Left lung (tissue), 14 donors: ENCODE measurements at places on chromosomes 4 and X. TPM values are rescaled to one million over a fixed set of nuclear protein-coding genes. Genes with fewer than 3 reads are reported as not detected.

GRCh38 chr4:2787230-2788100 lies 5.4 kb upstream of the SH3BP2 start:
- no peaks in the 10 kb centered on the region for H3K27me3 ChIP-seq
- no peak overlapping the region for H3K4me3 ChIP-seq
- H3K27ac ChIP-seq: peak overlapping the region; percentile 7
- peaks cover 68% of the 10 kb centered on the region for H3K4me1 ChIP-seq
- H3K36me3 ChIP-seq: no peaks in the 10 kb centered on the region

- no peak overlapping the region for H3K4me3 ChIP-seq
- DNase-seq: no peak
- peaks cover 14% of the 10 kb centered on the region for H3K36me3 ChIP-seq
- H3K27ac ChIP-seq: no peak overlapping the region
- no peaks in the 10 kb centered on the region for H3K27me3 ChIP-seq
These were observed 29.2 kb downstream of the SMIM14 start for GRCh38 chr4:39609454-39609931.

The NDUFA1 gene
- total RNA-seq: 91.9 TPM

GRCh38 chr4:117327491-117327890 lies 242.1 kb upstream of the TRAM1L1 start:
- no peak for DNase-seq
- no peak overlapping the region for H3K4me3 ChIP-seq
- no peaks in the 10 kb centered on the region for H3K4me1 ChIP-seq
- H3K27ac ChIP-seq: no peak overlapping the region
- H3K36me3 ChIP-seq: no peaks in the 10 kb centered on the region
- no peaks in the 10 kb centered on the region for H3K27me3 ChIP-seq

- H3K4me1 ChIP-seq: no peaks in the 10 kb centered on the region
- no peak for DNase-seq
- no peak overlapping the region for H3K27ac ChIP-seq
- no peaks in the 10 kb centered on the region for H3K27me3 ChIP-seq
- no peaks in the 10 kb centered on the region for H3K36me3 ChIP-seq
- H3K4me3 ChIP-seq: no peak overlapping the region
These were observed 78.7 kb downstream of the PABPC4L start for GRCh38 chr4:134122903-134123302.

DNA sequence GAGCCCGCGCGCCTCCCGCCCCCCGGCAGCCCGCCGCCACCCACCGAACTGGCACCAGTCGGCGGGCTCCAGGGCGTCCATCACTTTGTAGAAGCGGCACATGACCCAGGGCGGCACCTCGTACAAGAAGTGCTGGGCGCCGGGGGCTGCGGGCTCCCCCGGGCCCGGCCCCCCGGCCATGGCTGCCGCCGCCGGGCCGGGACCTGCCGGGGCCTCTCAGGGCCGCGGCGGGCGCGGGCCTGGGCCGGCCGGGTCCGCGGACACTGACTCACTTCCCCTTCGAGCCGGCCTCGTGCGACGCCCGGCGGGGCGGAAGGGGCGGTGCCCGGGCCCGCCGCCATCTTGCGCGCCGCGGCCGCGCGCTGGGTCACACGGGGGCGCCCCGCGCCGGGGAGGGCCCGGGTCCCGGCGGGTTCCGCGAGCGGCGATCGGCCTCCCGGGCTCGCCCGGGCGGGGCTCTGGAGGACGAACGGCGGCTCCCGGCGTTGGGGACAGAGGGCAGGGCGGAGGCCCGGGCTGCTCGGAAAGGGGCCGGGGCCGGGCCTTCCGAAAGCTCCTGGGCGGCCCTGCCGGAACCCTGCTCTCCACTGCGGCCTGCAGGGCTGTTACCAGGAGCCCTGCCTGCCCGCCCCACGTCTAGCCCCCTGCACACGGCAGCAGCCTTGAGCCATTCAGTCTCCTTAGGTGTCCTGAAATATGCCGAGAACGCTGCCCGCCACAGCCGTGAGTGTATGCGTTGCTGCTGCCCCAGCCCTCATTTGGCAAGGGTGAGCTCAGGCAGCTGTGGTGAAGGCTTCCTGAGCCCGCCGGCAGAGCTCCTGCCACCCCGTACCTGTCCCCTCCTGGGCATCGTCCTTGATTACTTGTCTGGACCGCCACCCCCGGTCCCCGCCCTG lies at the start of gene IRAK1:
IRAK1 (minus strand) TSS at position 270 of the 896 bp plus-strand sequence; CDS start at position 180, 90 bp downstream.
- H3K4me3 ChIP-seq: peak within 1 kb of the TSS; percentile 62
- peak; percentile 28 for DNase-seq
- peak within 1 kb of the TSS; percentile 86 for H3K27ac ChIP-seq

The EGF gene
- total RNA-seq: 4.2 TPM

GRCh38 chr4:104942990-104943743 lies 203.5 kb upstream of the TET2 start:
- no peaks in the 10 kb centered on the region for H3K36me3 ChIP-seq
- no peak overlapping the region for H3K27ac ChIP-seq
- H3K4me3 ChIP-seq: no peak overlapping the region
- no peak for DNase-seq
- H3K4me1 ChIP-seq: no peaks in the 10 kb centered on the region

DNA sequence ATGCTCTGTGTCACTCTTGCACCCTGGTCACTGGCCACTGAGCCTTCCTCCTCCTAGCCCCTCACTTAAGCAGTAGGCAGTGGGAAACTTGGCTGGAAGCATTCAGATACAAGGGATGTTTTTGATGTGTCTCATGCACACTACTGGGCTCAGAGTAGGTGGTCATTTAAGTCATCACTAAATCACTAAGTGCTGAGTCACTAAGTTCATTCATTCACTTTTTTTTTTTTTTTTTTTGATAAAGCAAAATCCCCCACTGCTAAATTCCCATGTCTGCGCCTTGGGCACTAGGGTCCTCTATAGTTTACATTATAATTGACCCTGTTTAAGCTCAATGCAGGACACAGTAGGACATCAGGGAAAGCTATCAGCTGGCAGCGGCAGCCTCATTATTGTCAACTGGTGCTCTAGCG lies 182.4 kb upstream of the MBNL3 start:
- no peaks in the 10 kb centered on the region for H3K4me1 ChIP-seq
- no peaks in the 10 kb centered on the region for H3K36me3 ChIP-seq
- no peak overlapping the region for H3K4me3 ChIP-seq
- H3K27ac ChIP-seq: no peak overlapping the region
- DNase-seq: no peak
- H3K27me3 ChIP-seq: no peaks in the 10 kb centered on the region

The FAM241A gene
- total RNA-seq: 5.0 TPM

DNA sequence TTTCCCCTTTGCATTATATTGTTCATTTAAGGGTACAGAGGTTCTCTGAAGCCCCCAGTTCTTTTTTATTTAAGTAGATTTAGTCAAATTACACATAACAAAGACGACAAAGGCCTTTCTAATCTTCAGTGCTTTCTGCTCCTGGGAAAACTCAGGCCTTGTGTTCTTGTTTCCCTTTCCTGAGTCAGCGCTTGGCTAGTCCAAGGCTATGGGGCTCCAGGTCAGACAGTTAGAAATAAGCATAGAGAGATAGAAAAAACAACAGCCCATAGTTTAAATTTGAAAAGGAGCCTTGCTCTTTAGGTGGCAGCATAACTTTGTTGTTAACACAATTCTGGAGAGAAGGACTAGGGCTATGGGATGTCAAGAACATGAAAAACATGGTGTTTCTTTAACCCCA lies 97.3 kb downstream of the PPP1R2C start:
- no peaks in the 10 kb centered on the region for H3K36me3 ChIP-seq
- H3K27me3 ChIP-seq: no peaks in the 10 kb centered on the region
- no peak overlapping the region for H3K27ac ChIP-seq
- H3K4me1 ChIP-seq: no peaks in the 10 kb centered on the region
- no peak for DNase-seq
- no peak overlapping the region for H3K4me3 ChIP-seq

The RHOXF2B gene
- not detected for total RNA-seq

DNA sequence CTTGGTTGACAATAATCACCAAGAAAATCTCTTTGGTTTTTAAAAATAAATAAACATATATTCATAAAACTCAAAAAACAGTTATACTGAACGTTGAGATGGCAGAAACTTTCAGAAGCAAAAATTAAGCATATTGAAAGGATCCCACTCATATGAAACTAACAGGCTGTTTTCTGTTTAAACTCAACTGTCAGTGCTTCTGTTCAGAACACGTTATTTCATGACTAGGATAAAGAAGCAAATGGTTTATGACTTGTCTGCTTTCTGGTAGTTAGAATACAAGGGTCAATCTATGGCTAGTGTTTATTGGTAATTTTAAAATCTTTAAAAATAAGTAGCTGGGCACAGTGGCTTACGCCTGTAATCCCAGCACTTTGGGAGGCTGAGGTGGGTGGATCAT lies 4.1 kb downstream of the GPR82 start:
- no peaks in the 10 kb centered on the region for H3K36me3 ChIP-seq
- no peaks in the 10 kb centered on the region for H3K27me3 ChIP-seq
- no peaks in the 10 kb centered on the region for H3K4me1 ChIP-seq

The SLC39A8 gene
- 318 TPM for total RNA-seq

DNA sequence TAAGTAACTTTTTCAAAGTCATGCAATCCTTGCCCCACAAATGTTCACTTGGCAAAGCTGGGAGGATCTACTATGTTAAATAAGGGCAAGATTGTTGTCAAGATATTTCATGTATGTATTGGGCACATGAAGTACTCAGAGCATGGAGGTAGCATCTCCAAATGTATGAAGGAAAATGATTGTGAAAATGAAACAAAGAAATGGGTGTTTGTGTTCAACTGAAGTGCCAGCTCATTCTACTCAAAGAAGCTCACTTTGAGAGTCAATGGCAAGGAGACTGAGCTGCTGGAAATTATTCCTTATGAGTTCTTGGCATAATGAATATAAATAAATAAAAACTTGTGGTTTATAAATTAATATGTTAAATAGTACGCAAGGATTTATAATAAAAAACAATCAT lies 124.5 kb upstream of the ARSJ start:
- H3K36me3 ChIP-seq: no peaks in the 10 kb centered on the region
- H3K27me3 ChIP-seq: no peaks in the 10 kb centered on the region
- H3K27ac ChIP-seq: no peak overlapping the region
- no peaks in the 10 kb centered on the region for H3K4me1 ChIP-seq
- H3K4me3 ChIP-seq: no peak overlapping the region

GRCh38 chrX:103783971-103784370 lies 7.3 kb downstream of the PLP1 start:
- no peak for DNase-seq
- H3K36me3 ChIP-seq: no peaks in the 10 kb centered on the region
- H3K4me1 ChIP-seq: no peaks in the 10 kb centered on the region
- H3K27me3 ChIP-seq: no peaks in the 10 kb centered on the region

GRCh38 chrX:40262157-40263013 lies 164.6 kb upstream of the BCOR start:
- peaks cover 3% of the 10 kb centered on the region for H3K4me1 ChIP-seq
- DNase-seq: peak; percentile 49
- H3K36me3 ChIP-seq: no peaks in the 10 kb centered on the region

The ARX gene
- total RNA-seq: 0.26 TPM

GRCh38 chr4:87745064-87745807 lies 54.1 kb upstream of the IBSP start:
- no peaks in the 10 kb centered on the region for H3K27me3 ChIP-seq
- H3K4me1 ChIP-seq: no peaks in the 10 kb centered on the region
- H3K36me3 ChIP-seq: no peaks in the 10 kb centered on the region
- H3K4me3 ChIP-seq: no peak overlapping the region

- H3K27ac ChIP-seq: no peak overlapping the region
- no peaks in the 10 kb centered on the region for H3K36me3 ChIP-seq
- H3K4me3 ChIP-seq: no peak overlapping the region
These were observed 108.8 kb upstream of the CENPE start for GRCh38 chr4:103306870-103307375.

GRCh38 chr4:17033768-17034181 lies 135.3 kb upstream of the LDB2 start:
- H3K4me3 ChIP-seq: no peak overlapping the region
- DNase-seq: no peak
- H3K36me3 ChIP-seq: no peaks in the 10 kb centered on the region
- H3K27me3 ChIP-seq: no peaks in the 10 kb centered on the region

- no peaks in the 10 kb centered on the region for H3K36me3 ChIP-seq
- H3K4me3 ChIP-seq: no peak overlapping the region
- no peak overlapping the region for H3K27ac ChIP-seq
- no peak for DNase-seq
- no peaks in the 10 kb centered on the region for H3K27me3 ChIP-seq
These were observed 104.3 kb downstream of the CORIN start for GRCh38 chr4:47733302-47734175.

DNA sequence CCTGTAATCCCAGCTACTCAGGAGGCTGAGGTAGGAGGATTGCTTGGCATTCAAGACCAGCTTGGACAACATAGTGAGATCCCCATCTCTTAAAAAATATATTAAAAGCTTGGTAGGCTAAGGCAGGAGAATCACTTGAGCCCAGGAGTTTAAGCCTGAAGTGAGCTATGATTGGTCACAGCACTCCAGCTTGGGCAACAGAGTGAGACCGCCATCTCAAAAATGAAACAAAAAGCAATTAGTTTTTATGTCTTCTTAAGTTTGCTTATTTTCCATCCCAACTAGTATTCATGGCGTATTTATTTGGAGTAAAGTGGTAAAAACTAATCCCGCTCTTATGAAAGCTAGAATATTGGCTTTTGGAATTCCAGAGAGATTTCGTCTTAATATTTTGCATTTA lies 25.4 kb upstream of the PDE5A start:
- no peak for DNase-seq
- H3K27me3 ChIP-seq: no peaks in the 10 kb centered on the region
- no peaks in the 10 kb centered on the region for H3K36me3 ChIP-seq
- H3K27ac ChIP-seq: no peak overlapping the region

The ESX1 gene
- total RNA-seq: not detected

The MYOZ2 gene
- 0.39 TPM for total RNA-seq

DNA sequence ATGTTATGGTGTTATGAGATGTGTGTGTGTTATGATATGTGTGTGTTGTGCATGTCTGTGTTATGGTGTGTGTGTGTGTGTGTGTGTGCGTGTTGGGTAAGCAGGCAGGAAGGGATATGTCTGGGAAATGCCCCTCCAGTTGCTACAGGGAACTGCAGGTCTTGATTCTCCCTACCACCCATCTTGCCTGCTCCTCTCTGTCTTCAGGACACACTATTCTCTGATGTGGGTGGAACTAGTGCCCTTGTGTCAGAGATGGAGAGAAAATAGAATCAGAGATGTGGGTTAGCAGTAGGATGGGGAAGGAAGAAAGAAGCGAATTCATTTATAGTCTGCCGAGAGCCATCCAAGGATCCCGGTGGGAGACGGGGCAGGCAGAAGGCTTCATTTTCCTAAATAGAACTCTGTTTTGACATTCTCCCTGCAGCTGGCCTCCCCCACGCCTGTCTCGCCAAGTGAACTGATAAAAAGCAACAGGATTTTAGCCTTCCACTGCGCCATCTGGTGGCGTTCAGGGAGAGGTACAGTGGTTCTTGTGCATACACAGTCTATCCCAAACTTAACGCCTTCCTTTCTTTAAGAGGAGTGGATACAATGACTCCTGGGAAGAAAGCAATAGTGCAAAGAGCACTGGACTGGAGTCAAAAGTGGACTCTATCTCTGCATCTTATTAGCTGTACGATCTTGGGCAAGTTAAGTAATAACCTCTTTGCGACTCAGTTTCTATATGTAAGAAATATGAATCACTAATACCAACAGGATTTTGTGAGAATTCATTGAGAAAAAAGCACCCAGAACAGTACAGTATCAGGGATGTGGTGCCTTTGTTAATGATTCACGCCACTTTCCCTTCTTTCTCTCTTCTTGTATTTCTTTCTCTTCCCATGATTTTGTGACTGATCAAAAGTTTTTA lies 14.1 kb upstream of the MGST2 start:
- H3K27me3 ChIP-seq: no peaks in the 10 kb centered on the region
- no peak overlapping the region for H3K4me3 ChIP-seq
- DNase-seq: no peak
- H3K27ac ChIP-seq: no peak overlapping the region
- H3K36me3 ChIP-seq: no peaks in the 10 kb centered on the region

The HSD17B11 gene
- 64.9 TPM for total RNA-seq
